ENCODE measurements at places on chromosomes 5 and 9.

DNA sequence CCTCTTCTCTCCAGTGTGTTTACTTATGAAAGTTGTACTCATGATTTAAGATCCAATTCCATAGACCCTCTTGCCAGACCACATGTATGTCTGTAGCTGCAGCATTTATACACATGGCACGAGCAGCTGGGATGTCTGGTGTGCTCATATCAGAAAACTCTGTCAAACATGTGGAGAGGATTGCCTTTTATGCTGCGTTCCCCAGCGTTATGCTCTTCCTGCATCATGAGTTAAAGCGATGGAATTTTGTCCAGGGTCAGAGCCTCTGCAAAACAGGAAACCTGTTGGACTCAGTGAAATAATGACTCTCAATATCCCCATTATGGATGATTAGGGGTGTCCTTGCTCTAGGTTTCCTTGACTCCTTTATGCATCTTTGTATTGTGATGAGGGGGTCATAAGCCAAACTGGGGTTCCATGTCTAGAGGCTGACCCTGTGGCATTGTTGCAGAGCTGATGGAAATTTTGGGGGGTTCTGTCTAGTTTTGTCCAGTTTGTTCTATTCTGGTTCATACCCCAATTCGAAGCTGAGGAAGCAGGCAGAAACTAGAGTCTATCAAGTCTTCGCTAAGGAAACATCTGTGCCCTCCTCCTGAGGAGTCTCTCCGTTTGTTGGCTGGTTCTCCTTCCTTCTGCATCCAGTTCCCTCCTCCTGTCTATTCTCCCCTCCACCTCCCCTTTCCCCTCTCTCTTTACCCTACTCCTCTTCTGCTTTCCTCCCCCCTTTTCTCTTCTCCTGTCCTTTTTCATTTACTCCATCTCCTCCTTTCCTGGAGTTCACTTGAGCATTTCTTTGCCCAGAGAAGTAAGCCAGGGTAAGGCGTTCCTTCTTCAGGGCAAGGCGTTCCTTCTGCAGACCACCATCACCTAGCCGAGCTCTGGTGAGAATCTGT is 252.8 kb downstream of the MAST4 start:
- DNase-seq = peak; percentile 46

DNA sequence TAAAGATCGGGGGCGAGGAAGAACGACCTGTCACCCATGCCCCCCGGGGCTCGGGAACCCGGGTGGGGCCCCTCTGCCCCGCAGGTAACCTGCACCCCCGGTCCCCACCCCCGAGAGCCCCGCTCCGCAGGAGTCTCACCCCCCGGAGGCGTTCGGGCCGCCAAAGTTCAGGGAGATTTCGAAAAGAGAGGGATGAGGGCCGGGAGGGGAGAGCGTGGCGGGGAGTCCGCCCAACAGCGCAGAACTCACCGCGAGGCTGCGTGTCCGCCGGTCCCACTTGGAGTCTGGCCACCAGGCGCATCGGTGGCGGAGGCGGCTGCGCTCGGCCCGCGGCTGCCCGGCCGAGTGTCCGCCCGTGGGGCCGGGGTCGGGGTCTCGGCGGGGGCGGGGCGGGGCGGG is at the start of gene PHF19:
TSS of gene PHF19 (minus strand) at position 347 of the 399 bp plus-strand sequence. CDS start 2,447 bp downstream, outside the sequence.
- DNase-seq = no peak

DNA sequence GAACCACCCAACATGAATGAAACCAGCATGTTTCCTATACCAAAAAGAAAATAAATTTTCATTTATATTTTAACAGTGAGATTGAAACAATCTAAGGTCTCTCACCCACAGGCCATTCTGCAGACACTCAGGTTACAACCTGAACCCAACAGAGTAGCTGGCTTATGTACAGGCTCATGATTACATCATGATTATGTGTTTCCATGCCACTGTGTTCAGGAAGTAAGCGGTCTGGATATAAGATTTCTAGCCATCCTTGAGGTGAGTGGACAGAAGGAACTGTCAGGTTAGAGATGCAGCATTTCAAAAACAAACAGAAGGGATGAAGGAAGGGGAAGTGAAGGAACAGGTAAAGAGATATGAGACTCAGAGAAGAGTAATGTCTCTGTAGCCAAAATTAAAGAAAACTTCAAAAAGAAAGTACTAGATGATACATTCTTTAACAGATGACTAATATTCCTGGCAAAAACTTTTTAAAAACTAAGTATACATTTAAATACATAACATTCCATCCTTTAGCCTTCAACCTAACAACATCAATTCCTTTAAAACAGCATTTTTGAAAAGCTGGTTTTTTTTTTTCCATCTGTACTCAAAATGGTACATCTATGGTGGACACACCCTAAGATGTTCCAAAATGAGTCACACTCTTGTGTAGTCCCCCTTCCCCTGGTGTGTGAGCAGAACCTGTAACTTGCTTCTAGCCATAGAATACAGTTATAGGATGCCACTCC is 119.8 kb downstream of the LPAR1 start:
- no peak for DNase-seq

- DNase-seq = peak; percentile 38
Observed at GRCh38 chr9:4741365-4742089, 525 bp upstream of the AK3 start.

DNA sequence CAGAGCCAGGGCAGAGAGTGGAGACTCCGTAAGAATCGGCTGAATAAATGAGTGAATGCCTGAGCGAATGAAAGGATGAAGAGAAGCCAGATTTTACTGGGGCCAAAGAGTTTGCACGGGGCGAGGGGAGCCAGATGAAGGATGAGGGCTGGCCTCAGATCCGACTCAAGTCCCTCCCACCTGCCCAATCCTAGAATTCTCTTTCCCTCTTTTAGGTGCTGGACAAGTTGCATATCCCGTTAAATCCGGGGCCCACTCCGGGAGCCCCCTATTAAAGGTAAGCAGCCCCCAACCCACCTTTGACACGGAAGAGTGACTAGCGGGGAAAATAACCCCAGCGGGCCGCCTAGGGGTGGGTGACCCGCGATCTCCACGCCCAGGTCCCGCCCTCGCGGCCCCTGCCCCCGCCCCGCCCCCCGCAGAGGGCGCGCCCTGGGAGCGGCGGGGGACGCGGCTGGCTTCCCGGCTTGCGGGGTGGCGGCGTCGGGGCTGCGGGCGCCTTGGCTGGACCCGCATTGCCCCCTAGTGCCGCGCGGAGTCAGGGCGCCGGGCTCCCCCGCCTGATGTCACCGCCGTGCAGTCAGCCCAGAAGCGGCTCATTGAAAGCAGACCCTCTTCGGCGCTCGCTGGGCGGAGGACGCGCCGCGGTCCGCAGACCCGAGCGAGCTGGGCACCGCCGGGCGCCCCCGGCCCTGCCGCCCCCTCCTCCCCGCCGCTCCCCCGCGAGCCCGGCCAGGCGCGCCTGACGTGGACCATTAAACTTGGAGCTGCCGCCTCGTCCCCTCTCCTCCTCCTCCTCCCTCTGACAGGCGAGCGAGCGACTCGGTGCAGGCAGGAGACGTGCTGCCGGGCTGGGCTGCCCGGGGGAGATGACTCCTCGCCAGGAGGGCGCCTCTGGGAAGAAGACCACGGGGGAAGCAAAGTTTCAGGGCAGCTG is at the start of gene ADRA1B:
TSS of gene ADRA1B (plus strand) at position 579 of the 937 bp plus-strand sequence. CDS start 424 bp downstream, outside the sequence.
- DNase-seq = peak; percentile 88

- DNase-seq = no peak
Observed at GRCh38 chr9:91275655-91276054, 86.1 kb downstream of the AUH start.

DNA sequence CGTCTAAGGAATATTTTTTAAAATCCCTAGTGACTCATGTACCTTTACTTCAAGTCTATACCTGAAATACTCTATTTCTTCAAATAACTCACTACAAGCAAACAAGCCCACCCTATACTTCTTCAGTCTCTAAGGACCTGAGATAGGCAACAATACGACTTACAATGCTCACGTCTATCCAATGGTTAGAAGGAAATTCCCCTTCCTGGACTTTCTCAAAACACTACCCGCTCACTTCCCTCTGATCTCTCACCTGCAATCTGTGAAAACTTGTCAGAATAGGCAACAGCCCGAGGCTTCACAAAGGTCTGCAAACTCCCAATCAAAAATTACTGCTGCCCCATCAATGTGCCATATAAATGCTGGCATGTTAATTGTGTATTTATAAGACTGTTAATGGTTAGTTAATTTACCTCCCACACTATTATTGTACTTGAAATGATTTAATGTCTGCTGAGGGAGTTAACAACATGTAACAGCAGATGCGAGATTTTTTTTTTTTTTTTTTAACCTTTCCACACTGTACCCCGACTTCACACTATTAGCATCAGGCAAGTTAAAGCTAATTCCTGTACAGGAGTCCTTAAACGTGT is 27.3 kb downstream of the MAPKAP1 start:
- no peak for DNase-seq

DNA sequence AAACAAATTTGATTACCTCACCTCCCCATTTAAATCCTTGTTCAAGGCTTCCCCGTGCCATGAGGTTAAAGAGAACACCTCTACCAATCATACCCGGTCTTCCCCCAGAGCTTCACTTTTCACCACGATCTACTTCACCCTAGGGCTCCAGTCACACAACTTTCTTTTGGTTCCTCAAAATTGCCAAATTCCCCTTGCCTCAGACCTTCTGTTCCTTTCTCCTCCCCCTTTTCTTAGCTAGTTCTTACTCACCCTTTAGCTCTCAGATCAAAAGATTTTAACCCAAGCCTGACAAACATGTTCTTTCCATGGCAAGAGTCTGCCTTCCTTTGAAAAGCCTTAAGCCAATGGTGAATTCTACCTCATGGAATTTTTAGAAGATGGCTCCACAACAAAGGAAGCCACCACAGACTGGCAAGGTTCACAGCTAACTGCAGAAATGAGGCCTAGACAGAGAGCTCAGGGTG is 56.7 kb downstream of the MAPKAP1 start:
- no peak for DNase-seq

DNA sequence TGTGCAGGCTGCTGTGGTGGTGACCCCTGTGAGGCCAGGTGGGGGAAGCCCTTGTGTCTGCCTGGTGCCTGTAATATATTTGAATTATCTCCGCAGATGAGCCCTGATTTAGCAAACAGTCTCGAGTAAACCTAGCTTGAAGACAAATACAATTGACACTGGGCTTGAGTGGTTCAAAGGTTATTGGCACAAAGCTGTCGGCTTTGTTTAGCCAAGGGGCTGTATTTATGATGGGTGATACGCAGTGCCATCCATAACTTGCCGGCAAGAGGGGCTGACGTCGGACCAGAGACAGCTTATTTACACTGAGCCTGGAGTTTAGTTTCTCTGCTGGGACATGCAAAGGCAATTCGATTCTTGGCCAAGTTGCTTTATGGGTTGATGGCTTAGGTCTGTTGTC is 20.0 kb upstream of the PITX1 start:
- peak; percentile 5 for DNase-seq

DNA sequence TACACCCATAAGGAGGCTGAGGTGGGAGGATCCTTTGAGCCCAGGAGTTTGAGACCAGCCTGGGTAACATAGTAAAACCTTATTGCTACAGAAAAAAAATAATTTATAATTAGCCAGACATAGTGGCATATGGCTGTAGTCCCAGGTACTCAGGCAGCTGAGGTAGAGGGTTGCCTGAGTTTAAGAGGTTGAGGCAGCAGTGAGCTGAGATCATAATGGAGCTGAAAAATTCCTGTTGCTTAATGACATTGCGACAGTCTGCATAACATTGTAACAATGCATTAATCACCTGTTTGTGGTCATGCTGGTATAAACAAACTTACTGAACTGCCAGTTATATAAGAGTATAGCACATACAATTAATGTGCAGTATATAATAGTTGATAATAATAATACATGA is 214.2 kb downstream of the TRIM32 start:
- DNase-seq = no peak

GRCh38 chr5:82586181-82586580 is 308.0 kb upstream of the RPS23 start:
- DNase-seq = no peak

DNA sequence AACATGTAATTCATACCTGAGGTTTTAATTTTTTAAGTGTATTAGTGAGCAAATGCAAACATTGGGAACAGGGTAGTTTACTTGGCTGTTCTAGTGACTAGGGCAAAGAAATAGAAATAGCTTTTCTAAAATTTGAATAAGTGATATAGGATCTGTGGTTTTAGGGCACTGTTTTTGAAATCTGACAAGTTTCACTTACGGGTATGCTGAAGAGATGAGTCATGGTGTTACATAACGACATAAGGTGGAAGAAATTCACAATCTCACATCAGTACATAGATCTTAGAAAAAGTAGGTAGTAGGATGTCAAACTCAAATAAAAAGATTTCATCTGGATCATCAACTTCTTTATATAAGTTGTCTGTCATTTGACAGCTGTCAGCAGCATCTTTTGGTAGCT is 772.3 kb downstream of the MAT2B start:
- no peak for DNase-seq

DNA sequence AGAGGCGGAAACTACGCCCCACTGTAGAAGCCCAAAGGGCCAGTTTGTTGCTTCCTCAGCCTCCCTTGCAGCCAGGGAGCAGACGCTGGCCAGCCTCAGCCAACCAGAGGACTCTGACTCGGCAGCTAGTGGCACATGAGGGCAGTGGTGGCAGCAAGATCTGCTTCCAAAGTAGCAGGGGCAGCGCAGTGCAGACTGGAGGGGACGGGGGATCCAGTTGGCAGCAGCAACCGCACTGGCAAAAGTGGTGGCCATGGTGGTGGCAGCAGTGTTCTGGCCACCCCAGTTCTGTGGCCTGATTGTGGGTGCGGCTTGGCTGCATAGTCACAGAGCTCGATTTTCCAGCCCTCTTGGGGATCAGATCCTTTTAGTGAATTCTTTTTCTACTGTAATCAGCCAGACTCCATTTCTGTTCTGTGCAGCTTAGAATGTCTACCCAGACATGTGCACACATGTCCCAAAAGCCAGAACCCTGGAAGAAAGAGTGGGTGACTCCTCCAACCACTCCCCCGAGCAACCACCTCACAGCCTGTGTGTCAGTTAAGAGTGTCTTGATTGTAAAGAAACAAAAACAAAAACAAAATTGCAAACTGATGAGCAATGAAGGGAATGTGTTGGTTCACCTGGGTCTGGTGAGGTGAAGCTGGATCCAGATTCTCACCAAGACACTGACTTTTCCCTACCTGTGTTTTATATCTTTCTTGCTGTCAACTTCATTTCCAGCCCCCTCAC is 11.0 kb upstream of the ZBTB43 start:
- no peak for DNase-seq

GRCh38 chr9:8237096-8237495 is 437.5 kb upstream of the DMAC1 start:
- no peak for DNase-seq

DNA sequence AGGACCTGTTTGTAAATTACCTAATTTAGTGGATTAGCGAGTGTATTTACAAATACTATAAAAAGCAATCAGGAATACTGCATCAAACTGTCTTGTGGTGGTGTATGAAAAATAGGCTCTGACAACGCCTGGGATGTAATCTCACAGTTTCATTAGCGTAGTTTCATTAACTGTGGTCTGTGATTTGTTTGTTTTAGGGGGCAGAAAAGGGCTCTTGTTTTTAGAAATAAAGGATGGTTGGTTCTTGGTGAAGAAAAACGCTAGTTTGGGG is 1.4 kb downstream of the SLC44A1 start:
- DNase-seq = no peak

- no peak for DNase-seq
Observed at GRCh38 chr9:125332527-125332926, 70.9 kb downstream of the GAPVD1 start.

Data from left lung (tissue), 14 donors.